ENCODE measurements at places on chromosomes 12 and 14.
A peak's percentile ranks its signal among the peaks of the same experiment; 100 is the strongest.

DNA sequence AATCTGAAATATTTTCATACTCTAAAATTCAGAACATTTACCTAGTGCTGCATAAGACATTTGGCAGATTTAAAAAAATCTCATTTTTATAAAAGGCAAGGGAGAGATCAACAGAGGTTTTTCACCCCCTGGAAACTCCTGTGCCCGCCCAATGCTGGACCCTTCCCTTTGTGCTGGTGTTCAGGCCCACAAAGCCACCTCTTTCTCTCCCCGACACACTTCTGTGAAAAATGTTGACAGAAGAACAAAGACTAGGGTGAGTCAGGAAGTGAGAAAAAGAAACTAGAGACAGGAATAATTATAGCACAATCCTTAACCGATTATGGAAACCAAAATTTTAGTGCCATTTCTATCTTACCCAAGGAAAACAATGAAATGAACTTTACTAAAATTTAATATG lies 197.7 kb upstream of the STXBP6 start:
- no peak for DNase-seq

- DNase-seq, result no peak
Observed at GRCh38 chr12:92275443-92276154, 130.0 kb upstream of the BTG1 start.

GRCh38 chr14:105333613-105334364 lies 19.2 kb downstream of the PACS2 start:
- no peak for DNase-seq

GRCh38 chr14:79638672-79639266 lies 572.5 kb downstream of the DIO2 start:
- no peak for DNase-seq

DNA sequence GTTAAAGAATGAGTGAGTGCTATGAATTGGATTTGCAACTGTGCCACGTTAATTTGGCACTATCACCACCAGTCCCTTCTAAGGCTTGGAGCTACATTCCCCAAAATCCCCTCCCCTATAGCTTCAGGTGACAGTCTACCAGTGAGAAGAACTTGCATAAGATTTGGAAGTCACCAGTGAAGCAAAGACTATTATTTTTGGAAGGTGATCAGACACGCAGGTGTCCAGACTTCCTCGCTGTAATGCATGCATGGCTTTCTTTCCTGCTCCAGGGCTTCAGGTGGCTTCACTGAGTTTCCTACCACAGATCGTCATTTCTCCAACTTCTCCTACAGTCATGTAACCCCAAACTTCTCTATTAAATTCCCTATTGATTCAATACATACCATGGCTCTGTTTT lies 61.4 kb downstream of the SLC41A2 start:
- DNase-seq, result no peak

DNA sequence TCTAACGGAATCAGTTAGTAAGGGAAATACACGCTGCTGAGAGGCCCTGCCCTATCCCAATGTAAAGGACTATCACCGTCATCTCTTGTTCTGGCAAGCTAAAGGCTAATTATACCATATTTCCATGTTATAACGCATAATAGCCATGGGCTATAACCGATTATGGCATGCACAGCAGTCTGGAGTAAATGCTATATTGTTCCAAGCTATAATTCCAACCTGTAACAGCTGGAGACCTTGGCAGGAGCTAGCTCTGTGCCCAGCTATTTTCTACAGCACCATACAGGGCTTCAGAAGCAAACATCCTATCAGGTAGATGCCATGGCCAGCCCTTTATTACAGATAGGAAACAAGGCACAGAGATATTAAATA lies 26.3 kb downstream of the SYNE3 start:
- DNase-seq, result no peak

DNA sequence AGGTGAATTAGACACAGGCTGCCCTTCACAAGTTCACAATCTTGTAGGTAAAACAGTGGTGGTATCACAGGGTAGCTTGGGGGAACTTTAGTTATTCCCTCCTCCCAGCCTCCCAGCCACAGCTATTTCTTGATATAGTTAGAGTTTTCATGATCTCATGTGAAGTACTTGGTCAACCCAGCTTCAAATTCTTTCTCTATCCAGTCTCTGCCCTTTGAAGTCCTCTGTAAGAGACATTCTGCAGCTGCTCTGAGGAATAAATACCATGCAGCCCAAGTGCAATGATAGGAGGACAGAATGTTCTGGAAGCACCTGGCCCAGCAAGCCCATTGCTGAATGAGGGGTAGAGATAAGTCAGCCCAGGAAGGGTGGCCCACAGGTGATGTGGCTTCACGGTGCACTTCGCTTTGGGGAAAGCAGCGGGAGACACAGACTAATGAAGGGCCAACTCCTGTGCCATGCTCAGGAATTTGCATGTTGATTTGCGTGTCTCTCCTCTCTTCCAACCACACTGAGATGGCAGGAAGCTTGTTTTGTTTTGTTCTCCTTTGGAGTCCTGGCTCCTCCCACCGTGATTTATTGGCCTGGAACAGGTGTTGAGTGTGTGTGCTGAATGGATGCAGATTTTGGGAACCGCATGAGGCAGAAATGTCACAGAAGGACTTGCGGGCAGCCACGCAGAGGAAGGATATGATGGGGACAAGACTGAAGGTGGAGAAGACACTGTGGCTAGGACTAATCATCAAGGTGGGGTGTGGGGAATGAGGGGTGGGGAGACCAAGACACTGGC lies 8.0 kb upstream of the TXNRD1 start:
- no peak for DNase-seq

GRCh38 chr12:58425481-58426392 lies 484.4 kb downstream of the ATP23 start:
- DNase-seq, result no peak

DNA sequence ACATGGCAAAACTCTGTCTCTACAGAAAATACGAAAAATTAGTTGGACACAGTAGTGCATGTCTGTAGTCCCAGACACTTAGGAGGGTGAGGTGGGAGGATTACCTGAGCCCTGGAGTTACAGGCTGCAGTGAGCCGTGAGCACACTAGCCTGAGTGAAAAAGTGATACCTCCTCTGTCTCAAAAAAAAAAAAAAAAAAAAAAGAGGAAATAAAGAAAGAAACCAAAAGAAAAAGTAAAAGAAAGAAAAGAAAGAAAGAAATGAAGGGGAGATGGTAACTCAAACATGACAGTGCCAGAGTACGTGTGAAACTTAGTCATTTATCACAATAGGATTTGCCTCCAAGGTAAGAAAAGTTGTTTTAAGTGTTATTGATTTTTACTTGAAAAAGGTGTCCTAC lies 407.0 kb upstream of the MGAT4C start:
- DNase-seq, result no peak

DNA sequence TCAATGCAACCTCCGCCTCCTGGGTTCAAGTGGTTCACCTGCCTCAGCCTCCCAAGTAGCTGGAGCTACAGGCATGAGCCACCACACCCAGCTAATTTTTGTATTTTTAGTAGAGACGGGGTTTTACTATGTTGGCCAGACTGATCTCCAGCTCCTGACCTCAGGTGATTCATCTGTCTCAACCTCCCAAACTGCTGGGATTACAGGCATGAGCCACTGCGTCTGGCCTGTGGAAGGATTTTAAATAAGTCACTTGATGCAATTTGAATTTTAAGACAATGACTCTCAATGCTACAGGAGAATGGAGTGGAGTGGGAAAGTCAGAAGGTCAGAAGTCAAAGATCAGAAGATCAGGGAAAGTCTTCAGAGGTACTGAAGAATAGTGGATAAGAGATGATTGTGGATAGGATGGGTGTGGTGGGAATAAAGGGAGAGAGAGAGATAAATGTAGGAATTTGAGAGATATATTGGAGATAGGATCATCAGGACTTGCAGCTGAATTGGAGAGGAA lies 15.4 kb downstream of the TMEM52B start:
- DNase-seq, result no peak

- DNase-seq, result no peak
Observed at GRCh38 chr12:13316587-13317246, 120.2 kb downstream of the EMP1 start.

GRCh38 chr12:102879144-102879763 lies 37.8 kb downstream of the PAH start:
- DNase-seq, result no peak

DNA sequence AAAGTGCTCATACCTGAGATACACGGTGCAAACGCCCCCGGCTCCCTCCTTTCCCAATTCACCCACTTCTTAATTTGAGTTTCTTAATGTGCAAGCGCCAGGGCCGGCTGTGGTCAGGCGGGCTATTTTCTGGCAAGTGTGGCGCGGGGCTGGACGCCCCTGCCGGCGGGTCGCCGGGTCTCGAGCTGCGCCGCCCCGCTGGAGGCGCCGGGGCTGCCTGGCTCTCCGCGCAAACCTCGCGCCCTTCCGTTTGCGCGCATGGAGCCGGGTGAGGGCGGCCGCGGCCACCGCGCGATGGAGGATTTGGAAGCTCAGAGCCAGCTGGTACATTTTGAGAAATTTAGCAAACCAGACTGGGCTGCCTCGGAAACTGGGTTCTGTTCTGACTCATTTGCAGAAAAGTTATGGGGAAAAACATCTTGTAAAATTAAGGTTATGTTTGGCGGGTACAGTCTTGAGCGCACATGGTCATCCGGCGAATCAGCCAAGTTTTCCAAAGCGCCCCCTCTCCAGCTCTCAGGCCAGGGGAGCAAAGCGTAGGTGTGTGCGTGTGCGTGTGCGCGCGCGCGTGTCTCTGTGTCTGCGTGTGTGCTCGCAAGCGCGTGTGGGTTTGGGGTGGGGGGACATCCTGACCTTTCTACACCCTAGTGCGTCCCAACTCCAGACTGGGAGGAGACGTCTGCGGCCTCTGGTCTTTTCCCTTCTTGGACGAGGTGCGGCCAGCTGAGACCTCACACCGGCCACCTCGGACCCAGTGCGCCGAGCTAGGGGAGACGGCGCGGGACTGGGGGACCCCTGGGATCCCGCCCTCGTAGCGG lies 6.5 kb upstream of the OTX2 start:
- DNase-seq, result no peak

GRCh38 chr14:100305324-100306100 lies 732 bp downstream of the SLC25A29 start:
- DNase-seq, result peak; percentile 21

GRCh38 chr12:81727391-81727790 lies 31.8 kb downstream of the PPFIA2 start:
- DNase-seq, result no peak

- DNase-seq, result no peak
Observed at GRCh38 chr12:131536766-131537165, 174.1 kb upstream of the SFSWAP start.

DNA sequence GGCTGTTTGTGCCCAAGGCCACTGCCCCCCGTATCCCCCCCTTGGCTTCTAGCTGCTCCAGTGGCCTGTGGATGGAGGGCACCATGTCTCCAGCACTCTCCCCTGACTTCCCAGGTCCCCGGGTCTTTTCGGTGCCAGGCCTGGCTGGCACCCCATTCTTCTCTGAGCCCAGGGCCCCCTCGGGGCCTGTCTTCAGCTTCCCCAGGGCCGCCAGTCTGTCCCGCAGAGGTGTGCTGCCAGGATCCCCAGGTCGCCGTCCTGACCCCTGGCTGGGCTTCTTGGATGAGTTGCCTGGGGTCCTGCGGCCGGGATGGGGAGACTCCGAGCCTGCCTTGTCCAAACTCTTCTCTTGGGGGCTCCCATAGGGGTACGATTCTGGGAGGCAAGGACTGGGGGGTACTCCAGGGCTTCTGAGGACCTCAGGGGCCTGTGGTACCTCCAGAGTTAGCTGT lies 32.5 kb downstream of the NCKAP5L start:
- no peak for DNase-seq

DNA sequence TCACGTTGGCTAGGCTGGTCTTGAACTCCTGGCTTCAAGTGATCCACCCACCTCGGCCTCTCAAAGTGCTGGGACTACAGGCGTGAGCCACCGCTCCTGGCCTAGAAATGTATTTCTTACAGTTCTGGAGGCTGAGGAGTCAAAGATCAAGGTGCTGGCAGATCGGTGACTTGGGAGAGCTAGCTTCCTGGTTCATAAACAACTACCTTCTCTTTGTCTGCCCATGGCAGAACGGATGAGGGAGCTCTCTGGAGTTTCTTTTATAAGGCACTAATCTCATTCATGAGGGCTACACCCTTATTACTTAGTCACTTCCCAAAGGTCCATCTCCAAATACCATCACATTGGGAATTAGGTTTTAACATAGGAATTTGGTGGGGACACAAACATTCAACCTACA lies 38.9 kb downstream of the SLC17A8 start:
- DNase-seq, result no peak

GRCh38 chr14:23366426-23366921 lies 1.5 kb upstream of the EFS start:
- no peak for DNase-seq

DNA sequence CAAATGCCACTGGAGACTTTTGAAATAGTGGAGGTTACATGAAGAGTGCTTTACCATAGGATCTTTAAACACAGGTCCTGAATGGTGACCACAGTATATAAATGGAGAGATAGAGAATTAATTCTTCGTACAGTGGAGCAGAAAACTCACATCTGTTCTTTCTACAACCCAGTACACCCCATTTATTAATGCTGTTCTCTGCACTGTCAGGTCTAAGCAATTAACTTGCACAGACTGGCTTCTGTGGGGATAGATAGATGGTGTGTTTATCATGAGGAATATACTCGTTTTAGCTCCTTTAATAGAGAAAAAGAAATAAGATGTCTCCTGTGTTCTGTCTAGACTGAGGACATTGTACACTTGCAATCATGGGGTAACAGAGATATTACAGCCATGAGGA lies 494.3 kb downstream of the TRHDE start:
- DNase-seq, result no peak

DNA sequence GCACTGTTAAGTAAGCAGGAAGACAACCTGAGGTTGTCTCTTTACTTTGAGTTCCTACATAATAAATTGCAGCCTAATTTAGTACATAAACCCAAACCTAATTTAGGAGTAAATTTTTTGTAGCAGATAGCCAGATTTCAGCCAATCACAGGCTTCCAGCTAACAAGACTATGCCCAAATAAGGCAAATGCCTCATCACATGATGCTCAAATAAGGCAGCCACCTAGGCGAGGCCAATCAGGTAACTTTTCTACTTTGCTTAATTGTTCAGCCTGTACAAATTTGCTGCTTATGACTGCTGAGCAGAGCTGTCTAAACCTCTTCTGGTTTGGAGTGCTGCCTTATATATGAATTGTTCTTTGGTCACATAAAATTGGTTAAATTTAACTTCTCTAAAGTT lies 1118.7 kb upstream of the TMEM132C start:
- no peak for DNase-seq

DNA sequence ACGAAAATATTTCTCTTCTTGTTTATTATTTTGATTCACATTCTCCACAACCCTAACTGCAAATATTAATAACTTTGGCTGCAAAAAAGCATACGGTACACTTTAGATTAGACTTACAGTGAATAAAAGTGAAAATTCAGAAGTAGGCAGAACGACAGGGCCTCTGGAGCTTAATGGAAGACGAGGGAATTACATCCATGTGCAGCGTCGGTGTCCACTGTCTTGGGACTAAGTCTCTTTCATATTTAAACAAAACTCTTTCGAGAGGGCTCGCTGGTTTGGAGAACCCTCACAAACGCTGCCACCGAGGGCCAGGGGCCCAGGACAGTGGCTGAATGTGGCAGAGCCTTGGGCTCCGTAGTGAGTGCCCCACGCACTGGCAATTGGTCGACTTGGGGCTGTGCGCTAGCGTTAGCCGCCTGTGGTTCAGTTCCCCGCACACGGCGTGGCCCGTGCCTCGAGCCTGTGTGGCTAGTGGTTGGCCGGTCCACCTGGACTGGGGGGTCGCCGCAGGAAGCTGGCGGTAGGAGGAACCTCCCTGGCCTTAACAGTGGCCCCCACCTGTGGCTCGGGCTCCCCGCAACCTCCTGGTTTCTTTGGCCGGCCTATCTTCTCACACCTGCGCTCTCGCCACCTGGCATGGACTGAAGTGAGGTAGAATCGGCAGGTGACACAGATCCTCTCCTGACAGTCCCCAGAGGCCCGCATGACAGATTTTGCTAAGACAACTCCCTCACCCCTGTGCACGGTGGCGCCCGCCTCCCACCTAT lies 739 bp upstream of the PAX9 start:
- DNase-seq, result no peak

- DNase-seq, result no peak
Observed at GRCh38 chr12:45852508-45852907, 123.0 kb downstream of the ARID2 start.
